ENCODE measurements at places on chromosomes 4 and X. TPM values are rescaled to one million over a fixed set of nuclear protein-coding genes. Genes with fewer than 3 reads are reported as not detected.
A peak's percentile ranks its signal among the peaks of the same experiment; 100 is the strongest.

COL4A5 gene
- 15.0 TPM for total RNA-seq

NXT2 gene
- total RNA-seq, result 11.7 TPM

GPR50 gene
- total RNA-seq, result not detected

FAM236D gene
- total RNA-seq, result not detected

IL15 gene
- total RNA-seq, result 5.8 TPM

GRCh38 chr4:177051473-177052060 lies 258.1 kb upstream of the NEIL3 start:
- DNase-seq, result peak; percentile 9
- no peaks in the 10 kb centered on the region for H3K36me3 ChIP-seq
- H3K27me3 ChIP-seq, result no peaks in the 10 kb centered on the region
- H3K4me1 ChIP-seq, result no peaks in the 10 kb centered on the region

- no peak overlapping the region for H3K27ac ChIP-seq
- peaks cover 4% of the 10 kb centered on the region for H3K4me1 ChIP-seq
- no peaks in the 10 kb centered on the region for H3K27me3 ChIP-seq
These were observed 379.7 kb downstream of the SPRY1 start for GRCh38 chr4:123776267-123776666.

DNA sequence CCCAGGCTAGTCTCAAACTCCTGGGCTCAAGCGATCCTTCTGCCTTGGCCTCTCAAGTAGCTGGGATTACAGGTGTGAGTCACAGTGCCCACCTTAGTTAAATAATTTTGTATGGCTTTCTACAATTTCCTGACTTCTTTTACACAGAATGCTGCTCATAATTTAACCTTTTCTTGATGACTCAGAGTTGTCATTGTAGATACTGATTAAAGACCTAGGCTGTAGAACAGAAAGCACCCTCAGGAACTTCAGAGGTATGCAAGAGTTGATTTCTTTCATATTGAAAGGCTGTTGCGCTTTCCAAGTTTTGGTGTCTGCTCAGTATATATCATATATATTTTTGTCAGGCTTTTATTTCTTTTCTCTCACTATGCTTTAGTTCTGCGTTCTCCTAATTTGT lies 21.1 kb upstream of the GPR34 start:
- H3K4me3 ChIP-seq, result no peak overlapping the region
- H3K4me1 ChIP-seq, result no peaks in the 10 kb centered on the region
- H3K36me3 ChIP-seq, result no peaks in the 10 kb centered on the region

DNA sequence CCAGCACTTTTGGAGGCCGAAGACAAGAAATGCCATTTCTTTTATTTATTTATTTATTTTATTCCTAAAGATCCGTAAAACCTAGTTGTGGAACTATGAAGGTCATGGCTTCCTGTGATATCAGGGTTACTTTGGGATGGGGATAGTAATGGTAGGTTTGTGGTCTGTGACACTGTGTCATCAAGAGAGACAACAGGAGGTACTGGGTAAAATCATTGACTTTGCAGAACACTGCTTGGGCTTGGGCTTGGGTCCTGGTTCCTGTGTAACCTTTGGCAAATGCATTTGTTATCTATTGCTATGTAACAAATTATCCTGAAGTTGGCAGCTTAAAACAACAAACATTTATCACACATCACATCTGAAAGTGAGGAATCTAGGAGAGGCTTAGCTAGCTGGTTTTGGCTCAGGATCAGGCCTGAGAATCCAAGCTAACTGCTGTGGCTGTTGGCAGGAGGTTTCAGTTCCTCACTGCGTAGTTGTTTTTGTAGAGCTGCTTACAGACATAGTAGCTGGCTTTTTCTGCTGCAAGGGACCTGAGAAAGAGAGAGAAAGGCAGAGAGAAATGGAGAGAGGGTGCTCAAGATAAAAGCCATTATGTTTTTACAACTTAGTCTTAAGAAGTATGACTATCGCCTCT lies 576.4 kb upstream of the SLIT2 start:
- no peaks in the 10 kb centered on the region for H3K27me3 ChIP-seq
- no peaks in the 10 kb centered on the region for H3K36me3 ChIP-seq
- no peak overlapping the region for H3K4me3 ChIP-seq
- peaks cover 2% of the 10 kb centered on the region for H3K4me1 ChIP-seq

- H3K27ac ChIP-seq, result no peak overlapping the region
- no peaks in the 10 kb centered on the region for H3K36me3 ChIP-seq
- peaks cover 5% of the 10 kb centered on the region for H3K27me3 ChIP-seq
- H3K4me1 ChIP-seq, result no peaks in the 10 kb centered on the region
- no peak for DNase-seq
These were observed 32.4 kb downstream of the ATP2B3 start for GRCh38 chrX:153549807-153550206.

DNA sequence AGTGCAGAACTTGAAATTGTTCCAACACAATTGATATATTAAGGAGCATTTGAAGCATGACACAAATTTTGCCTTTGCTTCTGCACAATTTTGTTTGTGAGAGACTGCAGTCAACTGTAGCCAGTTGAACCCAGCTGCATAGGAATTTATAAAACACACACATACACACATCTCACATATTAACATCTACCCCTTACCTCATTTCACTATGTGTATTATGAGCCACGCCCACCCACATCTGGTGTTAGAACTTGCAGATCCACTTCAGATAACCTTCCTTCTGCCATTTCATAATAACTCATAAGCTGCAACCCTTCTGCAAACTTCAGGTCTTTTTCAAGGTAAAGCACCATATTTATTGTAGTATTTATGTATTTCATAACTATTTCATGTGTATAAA lies 188.1 kb upstream of the WDFY3 start:
- H3K4me1 ChIP-seq, result no peaks in the 10 kb centered on the region
- no peak overlapping the region for H3K27ac ChIP-seq
- no peaks in the 10 kb centered on the region for H3K36me3 ChIP-seq
- no peak overlapping the region for H3K4me3 ChIP-seq
- DNase-seq, result no peak

DNA sequence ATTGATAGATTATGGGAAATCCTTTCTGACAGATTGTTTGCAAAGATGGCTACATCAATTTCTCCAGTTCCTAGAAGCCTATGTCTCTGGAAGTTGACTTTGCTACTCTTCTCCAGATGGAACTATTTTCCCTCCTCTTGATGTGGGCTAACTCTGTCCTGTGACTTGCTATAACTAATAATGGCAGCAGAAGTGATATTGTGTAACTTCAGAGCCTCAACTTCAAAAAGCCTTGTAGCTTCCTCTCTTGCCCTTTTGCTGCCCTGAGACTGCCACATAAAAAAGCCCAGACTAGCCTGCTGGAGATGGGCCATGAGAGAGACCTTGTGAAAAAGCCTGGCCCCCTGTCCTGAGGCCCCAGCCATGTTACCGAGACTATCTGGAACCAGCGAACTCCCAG lies 210.7 kb upstream of the SLC7A11 start:
- H3K4me1 ChIP-seq, result no peaks in the 10 kb centered on the region
- DNase-seq, result no peak
- H3K4me3 ChIP-seq, result no peak overlapping the region
- H3K27ac ChIP-seq, result no peak overlapping the region

DNA sequence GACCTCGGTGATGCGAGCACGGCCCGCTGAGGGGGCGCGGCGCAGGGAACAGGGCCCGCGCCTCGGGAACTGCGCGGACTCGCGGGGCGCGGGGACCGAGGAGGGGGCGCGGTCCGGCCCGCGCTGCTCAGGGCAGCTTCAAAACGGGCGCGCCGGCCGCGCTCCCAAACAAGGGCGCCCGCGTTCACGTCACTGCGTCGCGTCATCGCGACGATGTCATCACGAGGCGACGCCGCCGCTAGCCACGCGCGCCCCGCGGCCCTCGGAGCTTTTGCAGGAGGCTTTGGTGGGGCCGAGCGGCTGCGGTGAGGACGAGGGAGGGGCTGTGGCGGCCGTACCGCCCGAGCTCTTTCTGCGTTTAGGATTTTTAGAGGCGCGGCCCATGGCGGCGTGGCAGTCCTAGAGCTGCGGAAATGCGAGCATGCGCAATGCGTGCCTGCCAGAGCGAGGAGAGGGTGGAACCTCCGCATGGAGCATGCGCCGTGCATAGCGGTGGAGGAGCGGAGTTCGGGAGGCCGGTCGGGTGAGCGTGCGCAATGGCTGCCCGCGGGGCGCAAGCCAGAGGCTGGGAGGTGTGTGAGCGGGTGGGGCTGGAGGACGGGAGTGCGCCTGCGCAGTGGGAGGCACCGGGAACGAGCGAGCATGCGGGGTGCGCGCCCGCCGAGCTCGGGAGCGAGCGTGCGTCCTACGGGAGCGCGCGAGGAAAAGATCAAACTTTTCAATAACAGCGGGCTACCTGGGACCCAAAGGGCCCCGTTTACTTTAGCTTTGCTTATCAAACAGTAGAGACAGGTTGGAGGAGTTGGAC lies at the start of gene PPP2R3B:
Gene PPP2R3B (minus strand): TSS at position 140 of the 808 bp plus-strand sequence. CDS start 216 bp downstream, outside the sequence.
- peak; percentile 98 for DNase-seq
- no peaks in the 10 kb centered on the region for H3K36me3 ChIP-seq
- no peaks in the 10 kb centered on the region for H3K27me3 ChIP-seq
- peak within 1 kb of the TSS; percentile 76 for H3K4me3 ChIP-seq
- H3K27ac ChIP-seq, result peak within 1 kb of the TSS; percentile 97

- DNase-seq, result no peak
- no peaks in the 10 kb centered on the region for H3K27me3 ChIP-seq
- H3K27ac ChIP-seq, result no peak overlapping the region
- H3K36me3 ChIP-seq, result no peaks in the 10 kb centered on the region
These were observed 796.8 kb downstream of the ADGRL3 start for GRCh38 chr4:61996943-61997342.
